ENCODE measurements at places on chromosomes 7 and 10.

- peak; percentile 72 for DNase-seq
Observed at GRCh38 chr7:38932509-38933168, 23.6 kb upstream of the VPS41 start.

GRCh38 chr7:105776068-105776790 is 100.2 kb downstream of the ATXN7L1 start:
- no peak for DNase-seq

DNA sequence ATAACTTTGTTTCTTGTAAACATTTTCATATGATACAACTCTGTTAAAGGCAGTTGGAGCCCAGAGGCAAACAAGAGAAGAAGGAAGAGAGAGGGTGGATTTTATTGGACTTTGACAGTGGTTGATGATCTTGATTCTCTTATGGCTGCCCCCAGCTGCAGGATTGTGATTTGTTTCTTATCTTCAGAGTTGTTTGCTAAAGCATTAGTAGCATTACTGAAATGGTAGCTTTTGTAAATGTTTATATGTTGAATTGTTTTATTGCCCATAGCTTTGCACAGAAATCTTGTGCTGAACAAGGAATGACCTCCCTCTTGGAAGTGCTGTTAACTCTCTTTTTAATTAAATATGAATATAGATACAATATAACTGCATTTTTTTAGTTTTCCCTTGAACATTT is 309.4 kb downstream of the AUTS2 start:
- no peak for DNase-seq

DNA sequence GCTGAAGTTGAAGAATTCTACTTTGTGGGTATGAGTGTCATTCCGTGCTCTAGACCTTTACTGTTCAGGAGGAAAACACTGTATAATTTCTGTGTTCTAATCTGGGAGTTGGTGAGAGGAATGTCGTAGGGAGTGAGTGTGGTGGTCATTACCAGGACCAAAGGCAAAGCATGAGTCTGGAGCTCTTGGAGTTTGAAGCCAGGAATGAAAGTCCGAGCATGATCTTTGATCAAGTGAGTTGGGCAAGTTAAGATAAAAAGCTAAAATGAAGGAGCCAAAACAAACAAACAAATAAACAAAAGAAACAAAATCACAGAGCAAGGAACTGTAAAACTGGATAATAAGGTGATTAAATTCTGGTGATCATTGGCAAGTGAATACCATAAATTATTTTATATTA is 161.4 kb downstream of the AGMO start:
- no peak for DNase-seq

GRCh38 chr10:88991899-88992320 is 1.3 kb downstream of the FAS start:
- DNase-seq = peak; percentile 78

- no peak for DNase-seq
Observed at GRCh38 chr7:26451997-26452396, 160.3 kb downstream of the SNX10 start.

GRCh38 chr7:91850455-91850854 is 30.0 kb downstream of the MTERF1 start:
- DNase-seq = no peak

DNA sequence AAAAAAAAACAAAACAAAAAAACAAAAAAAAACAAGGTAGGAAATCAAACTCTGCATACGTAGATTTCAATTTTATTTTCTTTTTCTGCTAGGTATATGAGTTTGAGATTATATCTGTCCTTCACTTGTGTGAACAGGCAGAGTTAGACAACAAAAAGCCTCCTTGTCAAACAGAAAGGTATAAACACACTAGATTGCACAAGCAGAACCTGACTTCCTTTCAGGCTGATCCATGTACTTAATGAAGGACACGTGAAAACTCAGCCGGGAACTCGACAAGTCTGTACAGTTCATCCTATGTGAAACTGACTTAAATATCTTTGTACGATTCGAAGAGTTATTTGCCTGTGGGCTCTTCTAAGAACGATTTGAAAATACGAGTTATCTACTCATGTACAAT is 254.1 kb downstream of the ARL4A start:
- no peak for DNase-seq

DNA sequence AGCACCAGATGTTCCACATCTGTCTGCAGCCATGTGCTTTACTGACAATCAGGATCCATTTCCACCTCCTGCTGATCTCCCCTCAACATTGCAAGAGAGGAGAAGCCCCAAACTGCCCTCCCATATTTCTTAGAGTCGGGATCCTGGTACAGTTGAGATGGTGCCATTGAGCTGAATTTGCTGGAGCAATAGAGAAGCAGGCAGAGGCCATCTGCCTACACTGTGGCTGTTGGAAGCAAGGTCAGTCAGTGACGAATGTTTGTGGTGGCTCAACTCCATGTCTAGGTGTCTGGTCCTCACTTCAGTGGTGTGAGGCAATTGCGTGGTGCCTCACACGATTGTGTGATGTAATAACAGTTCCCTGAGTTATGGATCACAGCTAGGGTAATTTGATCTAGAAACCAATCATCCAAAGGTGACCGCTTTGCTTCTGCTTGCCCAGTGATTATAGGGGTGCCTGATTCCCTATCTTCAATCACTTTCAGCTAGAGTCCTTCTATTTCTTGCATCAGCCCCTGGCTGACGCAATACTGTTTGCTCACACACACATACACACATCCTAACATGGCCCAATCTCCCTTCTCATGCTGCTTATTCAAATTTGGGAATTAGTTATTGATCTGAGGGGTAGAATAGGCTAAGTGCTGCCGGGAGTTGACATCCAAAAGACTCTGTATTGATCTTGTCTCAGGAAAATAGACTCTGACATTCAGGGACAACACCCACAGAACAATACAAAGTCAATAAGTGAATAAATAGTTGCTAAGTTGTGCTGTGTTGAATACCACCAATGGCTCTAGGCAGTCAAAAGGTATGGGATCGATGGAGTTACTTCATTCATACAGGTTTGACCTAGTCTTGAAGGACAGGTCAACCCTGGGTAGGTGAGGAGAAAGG is 46.1 kb upstream of the SLC35B4 start:
- peak; percentile 40 for DNase-seq

GRCh38 chr10:2682491-2682890 is 384.9 kb upstream of the PFKP start:
- DNase-seq = no peak

- no peak for DNase-seq
Observed at GRCh38 chr10:71087622-71088021, 124.7 kb upstream of the UNC5B start.

GRCh38 chr10:27995311-27995710 is 3.6 kb downstream of the ODAD2 start:
- no peak for DNase-seq

DNA sequence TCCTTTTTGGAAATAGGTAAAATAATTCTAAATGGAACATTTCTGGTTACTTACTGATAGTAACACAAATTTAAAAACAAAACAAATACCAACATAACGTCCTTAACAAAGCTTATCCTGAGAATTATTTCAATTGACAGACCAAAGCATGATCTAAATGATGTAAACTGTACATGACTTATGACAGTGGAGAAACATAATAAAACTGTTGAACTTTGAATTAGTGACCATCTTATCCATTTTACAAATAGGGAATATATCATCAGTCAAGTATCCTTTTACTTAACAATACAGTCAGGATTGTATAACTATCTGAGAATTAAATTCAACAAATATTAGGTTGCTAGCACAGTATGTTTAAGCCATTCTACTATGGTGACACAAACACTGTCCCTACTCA is 2.4 kb downstream of the IPMK start:
- DNase-seq = no peak

DNA sequence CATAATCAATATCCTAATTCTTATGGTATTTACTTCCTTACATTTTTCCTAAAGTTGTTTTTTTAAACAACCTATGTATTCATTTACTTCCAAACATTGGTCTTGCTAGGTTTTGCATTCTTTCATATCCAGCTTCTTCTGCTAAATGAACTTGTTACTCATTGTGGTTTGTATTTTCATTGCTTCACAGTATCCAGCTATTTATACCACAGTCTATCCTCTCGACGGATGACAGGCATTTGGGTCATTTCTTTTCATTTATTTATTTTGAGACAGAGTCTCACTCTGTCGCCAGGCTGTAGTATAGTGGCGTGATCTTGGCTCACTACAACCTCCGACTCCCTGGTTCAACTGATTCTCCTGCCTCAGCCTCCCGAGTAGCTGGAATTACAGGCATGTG is 66.8 kb downstream of the CCDC6 start:
- peak; percentile 16 for DNase-seq

DNA sequence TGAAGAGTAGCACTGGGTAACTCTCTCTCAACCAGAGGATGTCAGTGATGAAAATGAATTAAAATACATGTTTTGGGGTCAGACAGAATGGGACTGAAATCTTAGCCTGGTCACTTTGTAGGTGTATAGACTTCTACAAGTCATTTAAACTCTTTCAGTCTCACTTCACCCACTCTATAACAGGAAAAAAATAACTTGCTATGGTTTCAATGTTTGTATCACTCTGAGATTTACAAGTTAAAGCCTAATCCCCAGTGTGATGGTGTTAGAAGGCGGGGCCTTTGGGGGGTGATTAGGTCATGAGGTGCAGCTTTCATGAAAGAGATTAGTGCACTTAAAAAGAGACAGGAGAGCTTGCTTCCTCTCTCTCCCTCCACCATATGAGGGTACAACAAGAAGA is 134.8 kb downstream of the INHBA start:
- DNase-seq = no peak

DNA sequence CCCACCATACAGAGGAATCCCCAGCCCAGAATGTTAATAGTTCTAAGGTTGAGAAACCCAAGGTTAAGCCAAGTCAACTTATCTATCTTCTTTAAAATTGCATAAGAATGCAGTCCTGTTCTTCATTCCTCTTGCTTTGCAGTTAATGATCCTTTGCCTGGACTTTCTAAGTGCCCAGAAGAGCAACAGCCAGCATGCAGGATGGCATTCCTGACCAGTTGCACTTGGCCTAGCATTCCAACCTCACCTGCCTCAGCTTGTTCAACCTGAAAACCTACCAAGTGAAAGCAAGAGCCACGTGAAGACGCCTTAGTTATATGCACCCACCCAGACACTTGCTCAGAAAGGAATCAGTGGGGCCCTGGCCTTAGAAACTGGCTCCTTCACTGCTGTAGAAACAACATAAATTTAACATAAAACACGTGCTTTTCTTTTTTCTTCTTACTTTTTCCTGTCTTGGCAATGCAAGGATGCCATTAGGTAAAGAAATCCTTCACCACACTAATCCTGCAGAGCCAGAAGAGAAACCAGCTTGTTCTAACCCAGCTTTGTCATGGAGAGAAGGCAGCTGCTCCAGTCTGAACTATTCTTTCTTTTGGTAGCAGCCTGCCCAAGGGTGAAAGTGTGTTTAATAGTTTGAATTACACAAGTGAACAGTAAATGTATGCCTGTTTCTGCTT is 25.0 kb downstream of the EGFR start:
- DNase-seq = no peak

DNA sequence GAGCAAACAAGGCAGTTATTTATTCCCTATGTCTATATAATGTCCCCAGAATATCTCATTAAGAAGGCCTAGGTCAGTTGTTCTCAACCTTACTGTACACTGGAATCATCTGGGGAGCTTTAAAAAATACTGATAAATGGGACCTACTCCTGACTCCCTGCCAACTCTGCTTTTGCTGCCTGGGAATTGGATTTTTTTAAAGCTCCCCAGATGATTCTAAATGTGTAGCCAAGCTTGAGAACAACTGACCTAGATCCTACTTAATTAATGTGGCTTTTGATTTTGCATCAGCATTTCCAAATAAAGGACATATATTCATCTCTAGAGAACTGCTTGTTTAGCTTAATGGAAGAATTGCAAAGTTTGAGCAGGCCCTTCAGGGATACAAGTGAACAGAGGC is 91.7 kb upstream of the HPS1 start:
- DNase-seq = no peak

GRCh38 chr7:32916006-32916405 is 24.4 kb upstream of the KBTBD2 start:
- DNase-seq = no peak

DNA sequence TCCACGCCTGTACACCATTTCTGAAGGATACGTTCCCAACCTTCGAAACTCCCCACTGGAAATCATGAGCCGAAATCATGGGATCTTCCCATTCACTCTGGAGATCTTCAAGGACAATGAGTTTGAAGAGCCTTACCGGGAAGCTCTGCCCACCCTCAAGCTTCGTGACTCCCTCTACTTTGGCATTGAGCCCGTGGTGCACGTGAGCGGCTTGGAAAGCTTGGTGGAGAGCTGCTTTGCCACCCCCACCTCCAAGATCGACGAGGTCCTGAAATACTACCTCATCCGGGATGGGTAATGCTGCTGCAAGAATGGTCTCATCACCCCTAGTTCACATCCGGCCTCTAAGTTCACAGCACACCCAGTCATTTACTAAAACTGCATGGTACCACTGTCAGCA is 30.3 kb downstream of the PLA2G12B start:
- DNase-seq = no peak

GRCh38 chr7:152333134-152333533 is 102.7 kb downstream of the KMT2C start:
- DNase-seq = no peak

DNA sequence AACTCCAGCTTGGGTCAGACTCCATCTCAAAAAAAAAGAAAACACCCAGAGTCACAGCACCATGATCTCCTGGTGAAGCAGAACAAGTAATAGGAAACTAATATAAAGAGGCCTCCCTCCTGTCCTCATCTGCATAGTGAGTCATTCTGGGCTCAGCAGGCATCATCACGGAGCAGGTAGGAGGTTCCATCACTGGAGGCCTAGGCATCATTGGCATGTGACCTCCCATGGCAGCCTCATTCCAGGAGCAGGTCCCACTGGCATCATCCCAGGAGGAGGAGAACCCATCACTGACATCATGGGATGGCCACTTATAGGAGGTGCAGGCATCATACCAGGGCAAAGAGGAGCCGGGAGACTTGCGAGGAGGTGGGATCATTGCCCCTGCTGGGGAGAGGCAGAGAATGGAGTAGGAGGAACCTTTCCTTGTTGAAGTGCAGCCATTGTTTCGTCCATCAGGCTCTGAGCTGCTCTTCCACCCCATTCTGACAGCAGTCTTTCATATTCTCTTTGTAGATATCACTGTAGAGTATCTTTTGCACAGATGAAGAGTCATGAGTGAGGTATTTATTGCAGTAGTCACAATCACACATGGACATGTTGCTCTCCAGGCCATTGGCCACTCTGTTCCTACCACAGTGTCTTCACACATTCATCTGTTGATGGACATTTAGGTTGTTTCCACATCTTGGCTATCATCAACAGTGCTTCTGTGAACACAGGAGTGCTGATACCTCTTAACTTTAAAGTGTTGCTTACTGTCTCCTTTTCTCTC is 73.8 kb downstream of the OSBPL3 start:
- no peak for DNase-seq
